Pulmonary artery endothelial cell (primary cell): ENCODE measurements at places on chromosomes 7 and 10. TPM values are rescaled to one million over a fixed set of nuclear protein-coding genes. Genes with fewer than 3 reads are reported as not detected.

DNA sequence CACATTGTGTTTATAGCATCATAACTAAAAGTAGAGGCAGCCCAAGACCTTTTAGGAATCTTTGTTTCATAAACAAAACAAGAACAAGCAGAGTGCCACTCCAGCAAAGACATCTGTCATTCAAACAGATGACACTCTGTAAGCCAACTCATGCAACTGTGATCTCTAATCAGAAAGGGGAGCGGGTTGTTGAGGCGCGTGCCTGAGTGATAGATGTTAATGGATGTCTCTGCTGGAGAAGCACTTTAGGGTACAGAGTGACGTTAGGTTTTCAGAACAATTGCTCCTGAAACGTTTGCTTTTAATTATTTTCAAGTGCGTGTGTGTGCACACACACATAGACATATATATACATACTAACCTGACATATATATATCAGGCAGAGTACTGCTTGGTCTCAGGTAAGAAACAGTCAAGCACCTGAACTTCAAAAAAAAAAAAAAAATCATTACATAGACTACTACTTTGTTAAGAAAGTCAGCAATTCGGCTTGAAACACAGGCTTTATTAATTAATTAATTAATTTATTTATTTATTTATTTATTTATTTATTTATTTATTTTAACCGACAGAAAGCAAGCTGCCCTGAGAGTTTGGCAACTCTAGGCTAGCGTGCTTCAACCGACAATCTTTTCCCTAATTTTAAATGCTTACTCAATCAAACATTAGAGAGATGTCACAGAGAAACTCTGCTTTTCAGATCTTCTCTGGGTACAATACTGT is 109.1 kb downstream of the POU6F2 start:
- DNase-seq = no peak

Gene LRRC18
- not detected in 2 replicates for total RNA-seq

DNA sequence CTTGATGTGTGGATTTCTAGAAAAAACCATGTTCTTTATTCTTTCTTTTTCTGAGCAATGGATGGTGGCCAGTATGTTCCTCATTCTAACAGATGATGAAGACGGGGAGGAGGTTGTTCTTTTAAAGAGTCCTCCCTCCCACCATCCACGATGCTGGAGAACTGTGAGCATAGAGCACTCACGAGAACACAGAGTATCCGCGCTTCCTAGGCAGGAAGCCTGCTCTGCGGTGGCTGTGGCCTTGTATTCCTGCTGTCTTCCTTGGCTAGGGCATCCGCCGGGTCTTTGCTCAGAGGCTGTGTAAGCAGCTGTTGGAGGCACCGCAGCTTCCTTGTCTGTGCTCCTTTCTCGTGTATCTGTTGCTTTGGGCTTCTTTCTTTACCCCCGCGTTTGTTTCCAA is 214.2 kb downstream of the CCDC3 start:
- no peak for DNase-seq

- DNase-seq = no peak
These were observed 72.4 kb downstream of the AGMO start for GRCh38 chr7:15489383-15489782.

DNA sequence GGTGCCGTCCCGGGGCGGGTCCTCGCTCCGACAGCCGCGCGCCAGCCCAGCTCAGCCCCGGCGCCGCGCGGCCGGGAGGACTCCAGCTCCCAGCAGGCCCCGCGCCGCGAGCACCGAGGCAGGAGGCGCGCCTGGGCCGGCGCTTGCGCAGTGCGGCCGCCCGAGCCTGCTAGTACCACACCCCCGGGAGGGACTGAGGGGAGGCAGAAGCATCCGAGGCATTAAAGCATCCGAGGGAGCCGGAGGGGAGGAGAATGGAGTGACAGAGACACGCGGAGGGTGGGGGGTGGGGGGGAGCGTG is at the start of gene GRK5:
GRK5 (plus strand) TSS at position 206 of the 301 bp plus-strand sequence. CDS start 347 bp downstream, outside the sequence.
- DNase-seq = peak; percentile 88

GRCh38 chr10:10642751-10643150 is 374.9 kb upstream of the CELF2 start:
- no peak for DNase-seq

Gene CACNB2
- not detected in 2 replicates for total RNA-seq

Gene VPS37D
- 2.5 and 4.3 TPM in 2 replicates for total RNA-seq

DNA sequence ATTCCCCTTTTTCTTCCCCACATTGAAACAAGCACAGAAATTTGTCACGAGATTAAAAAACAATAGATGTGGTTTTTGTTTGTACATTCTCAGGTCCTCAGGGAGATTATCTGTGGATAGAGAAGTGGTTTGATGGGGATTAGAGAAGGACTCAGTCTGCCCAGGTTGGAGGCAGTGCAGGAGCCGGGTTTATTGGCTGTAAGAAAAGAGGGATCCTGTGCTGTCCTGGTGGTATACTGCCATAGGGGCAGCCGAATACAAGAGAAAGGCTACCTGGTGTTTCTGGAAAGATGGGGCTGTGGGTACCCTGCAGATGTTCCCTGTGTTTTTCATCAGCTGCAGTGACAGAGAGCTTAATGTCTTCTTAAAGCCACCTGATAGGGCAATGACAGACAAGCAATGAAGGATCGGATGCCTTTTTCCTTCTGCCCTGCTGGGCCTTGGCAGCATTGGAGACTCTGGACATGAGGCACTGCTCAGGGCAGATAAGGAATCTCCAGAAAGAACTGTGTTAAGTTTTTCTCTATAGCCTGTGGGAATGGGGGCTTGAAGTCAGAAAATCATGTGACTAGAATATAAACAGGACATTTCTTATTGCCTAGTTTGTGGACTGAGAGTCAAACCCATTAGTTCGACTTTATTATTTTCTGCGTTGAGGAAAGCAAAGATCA is 18.1 kb upstream of the GPR141 start:
- no peak for DNase-seq

GRCh38 chr10:79407811-79408795 is 37.3 kb downstream of the ZCCHC24 start:
- no peak for DNase-seq

DNA sequence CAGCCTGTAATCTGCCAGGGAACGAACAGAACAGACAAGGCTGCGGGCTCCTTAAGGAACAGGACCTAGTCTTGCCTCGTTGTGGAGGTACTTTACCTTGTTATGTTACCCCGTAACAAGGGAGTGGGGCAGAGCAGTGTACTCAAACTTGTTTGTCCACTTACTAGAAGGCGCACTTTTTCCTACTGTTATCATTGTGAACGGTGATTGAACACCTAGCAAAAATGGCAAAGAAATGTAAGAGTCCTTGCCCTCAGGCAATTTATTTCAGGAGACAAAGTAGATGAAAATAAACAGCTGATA is 620 bp upstream of the IMPDH1 start:
- no peak for DNase-seq

Gene UNCX
- total RNA-seq = not detected in 2 replicates

Gene GOLGA7B
- under 0.01 TPM in 1 of 2 replicates, not detected in the other for total RNA-seq

GRCh38 chr7:50766849-50767207 is 15.9 kb downstream of the GRB10 start:
- DNase-seq = no peak

- no peak for DNase-seq
These were observed 96.1 kb upstream of the MKLN1 start for GRCh38 chr7:131231381-131232220.

GRCh38 chr10:130079614-130080460 is 30.8 kb downstream of the C10orf143 start:
- no peak for DNase-seq

Gene ACTL6B
- total RNA-seq = not detected in 2 replicates
